ENCODE measurements at places on chromosomes 7 and 10. TPM values are rescaled to one million over a fixed set of nuclear protein-coding genes. Genes with fewer than 3 reads are reported as not detected.

- no peak for DNase-seq
Measured at GRCh38 chr10:34049887-34050286, 715.4 kb upstream of the NRP1 start.

DNA sequence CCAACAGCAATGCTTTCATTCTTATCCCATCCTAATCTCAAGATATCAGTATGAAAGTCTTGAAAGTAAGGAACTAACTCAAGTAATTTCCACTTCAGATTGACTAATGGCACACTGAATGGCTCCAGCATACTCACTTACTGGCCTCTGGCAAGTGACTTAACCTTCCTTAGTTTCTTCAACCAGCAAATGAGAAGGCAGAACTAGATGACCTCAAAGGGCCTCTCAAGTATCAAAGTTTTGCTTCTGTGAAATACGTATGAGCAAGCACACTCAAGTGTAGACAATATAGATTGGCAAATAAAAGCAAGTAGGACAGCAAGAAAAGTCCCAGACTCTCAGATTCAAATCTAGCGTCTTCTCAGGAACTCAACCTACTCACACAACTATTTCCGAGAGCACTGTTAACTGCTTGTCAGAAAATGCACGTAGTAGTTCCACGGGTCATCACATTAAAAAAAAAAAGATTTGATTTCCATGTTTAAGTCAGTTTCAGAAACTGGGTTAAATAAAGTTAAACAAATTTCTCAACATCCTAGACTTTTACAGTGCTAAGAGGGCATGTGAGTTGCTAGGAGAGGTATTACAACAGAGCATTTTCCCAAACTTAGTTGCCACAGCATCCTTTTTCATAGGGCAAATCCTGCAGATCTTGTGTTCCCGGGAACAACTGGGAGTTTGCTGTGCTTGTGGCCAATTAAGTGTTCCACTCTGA lies 276.9 kb upstream of the KLF14 start:
- no peak for DNase-seq

The CYP3A7 gene
- not detected for total RNA-seq

- DNase-seq, result no peak
Measured at GRCh38 chr7:11758627-11759111, 73.3 kb downstream of the THSD7A start.

The RBAK gene
- 3.9 TPM for total RNA-seq

- DNase-seq, result no peak
Measured at GRCh38 chr10:17022466-17022825, 107.2 kb downstream of the CUBN start.

The PNLIPRP2 gene
- total RNA-seq, result not detected

DNA sequence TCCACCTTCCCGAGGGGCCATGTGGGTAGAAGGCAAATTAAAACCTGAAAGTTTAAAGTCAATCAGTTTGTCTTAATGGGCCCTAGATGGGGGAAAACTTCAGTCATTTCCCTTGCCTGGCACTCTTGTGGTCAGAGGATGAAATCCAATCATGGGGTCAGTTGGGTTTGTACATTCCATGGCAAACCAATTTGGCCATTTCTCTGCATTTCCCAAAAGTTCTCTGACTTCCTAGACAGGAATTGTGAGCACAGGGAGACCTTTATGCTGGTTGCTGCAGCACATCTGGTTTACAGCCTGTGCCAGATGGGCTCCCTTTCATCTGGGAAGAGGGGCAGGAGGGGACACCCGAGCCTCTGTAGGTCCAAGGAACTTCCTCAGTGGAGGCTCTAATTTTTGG lies 113.0 kb downstream of the CYP26A1 start:
- DNase-seq, result no peak

- no peak for DNase-seq
Measured at GRCh38 chr10:68900427-68901104, 549 bp upstream of the DDX50 start.
